WTC11 (cell line): ENCODE measurements at places on chromosomes 7 and 10.

DNA sequence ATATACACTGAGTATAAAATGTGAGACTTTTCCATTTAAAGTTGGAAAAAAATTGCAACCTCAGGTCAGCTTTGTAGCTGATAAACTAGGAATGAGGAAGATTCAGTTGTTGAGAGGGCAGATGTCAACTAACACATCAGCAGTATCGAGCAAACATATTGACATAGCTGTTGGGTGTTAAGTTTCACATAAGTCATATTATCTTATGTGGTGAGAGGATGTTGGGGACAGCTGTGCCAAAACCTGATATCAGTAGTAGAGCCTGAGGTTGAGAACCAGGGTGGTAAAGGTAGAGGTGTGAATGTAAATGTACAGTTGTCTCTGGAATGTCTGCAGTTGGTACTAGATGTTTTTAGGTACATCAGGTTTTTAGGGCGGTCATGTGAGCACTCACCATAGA lies 5.0 kb downstream of the ZRANB1 start:
- no peak for DNase-seq

GRCh38 chr10:37895674-37896073 lies 38.3 kb upstream of the ZNF248 start:
- no peak for DNase-seq

GRCh38 chr10:86306628-86307278 lies 59.8 kb downstream of the GRID1 start:
- peak; percentile 68 for DNase-seq

DNA sequence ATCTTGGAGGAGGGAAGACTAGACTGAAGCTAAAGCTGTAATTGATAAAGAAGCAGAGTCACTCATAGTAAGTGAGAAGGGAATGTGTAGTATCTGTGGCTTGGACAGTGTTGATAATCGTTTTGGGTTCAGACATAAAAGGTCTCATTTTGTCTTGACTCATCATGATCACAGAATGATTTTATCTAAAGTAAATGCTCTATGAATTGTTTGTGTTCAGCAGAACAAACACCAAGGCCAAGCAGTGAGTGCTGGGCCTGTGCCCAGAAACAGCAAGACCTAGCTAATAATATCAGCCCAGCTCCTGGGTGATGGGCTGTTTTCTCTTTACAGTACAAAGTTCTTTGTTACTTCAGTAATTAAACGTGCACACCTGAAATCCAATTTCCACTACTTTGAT lies 26.7 kb upstream of the CD36 start:
- no peak for DNase-seq

- DNase-seq, result no peak
These were observed 174.3 kb downstream of the LCOR start for GRCh38 chr10:97006364-97006763.

DNA sequence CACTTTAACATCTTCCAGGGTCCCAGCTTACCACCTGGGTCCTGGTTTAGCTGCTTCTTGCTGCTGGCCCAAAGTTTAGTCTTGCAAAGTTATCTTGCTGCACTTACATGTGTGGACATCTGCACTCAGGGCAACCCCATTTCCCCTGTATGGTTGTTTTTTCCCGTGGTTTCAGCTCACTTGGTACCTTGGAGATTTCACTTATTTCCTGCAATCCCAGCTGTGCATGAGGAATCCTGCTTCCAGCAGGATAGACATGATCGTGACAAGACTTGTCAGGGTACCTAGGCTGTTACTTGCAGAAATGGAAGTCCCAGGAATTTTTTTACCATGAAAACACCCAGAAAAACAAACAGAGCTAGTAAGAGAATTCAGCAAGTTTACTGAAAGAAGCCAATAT lies 95.9 kb upstream of the LEP start:
- no peak for DNase-seq

- peak; percentile 42 for DNase-seq
These were observed 122.1 kb downstream of the BTAF1 start for GRCh38 chr10:92045641-92046106.

- DNase-seq, result no peak
These were observed 612.9 kb upstream of the KCND2 start for GRCh38 chr7:119660080-119660479.

- DNase-seq, result no peak
These were observed 5.1 kb downstream of the PRLHR start for GRCh38 chr10:118590334-118590733.
